Smooth muscle cell of the coronary artery (primary cell): ENCODE measurements at places on chromosomes 7 and 10. TPM values are rescaled to one million over a fixed set of nuclear protein-coding genes. Genes with fewer than 3 reads are reported as not detected.

HPSE2 gene
- total RNA-seq, result not detected in 2 replicates

ASB10 gene
- total RNA-seq, result not detected in 2 replicates

OIT3 gene
- total RNA-seq, result 0.08 TPM in 1 of 2 replicates, not detected in the other

C10orf88 gene
- total RNA-seq, result 6.1 and 12.2 TPM in 2 replicates
